ENCODE measurements at places on chromosomes 6 and 20. TPM values are rescaled to one million over a fixed set of nuclear protein-coding genes. Genes with fewer than 3 reads are reported as not detected.

The RAB44 gene
- 0.07 TPM for total RNA-seq

The TBXT gene
- not detected for total RNA-seq

The KIAA0408 gene
- 3.6 TPM for total RNA-seq

The PPP1R11 gene
- total RNA-seq, result 48.5 TPM

The GRIK2 gene
- total RNA-seq, result not detected

The PDYN gene
- total RNA-seq, result not detected

The CCM2L gene
- total RNA-seq, result not detected

The SLC22A2 gene
- not detected for total RNA-seq

The TRAPPC3L gene
- not detected for total RNA-seq

The FIG4 gene
- 20.2 TPM for total RNA-seq

The ZC2HC1B gene
- not detected for total RNA-seq

The HLA-DPA1 gene
- total RNA-seq, result 45.8 TPM

The CNR1 gene
- not detected for total RNA-seq

The MAD2L1BP gene
- 38.7 TPM for total RNA-seq

The CST3 gene
- 1.2 TPM for total RNA-seq

The CDKN1A gene
- 43.3 TPM for total RNA-seq

The COL12A1 gene
- not detected for total RNA-seq

The TPMT gene
- 3.9 TPM for total RNA-seq

The BTN1A1 gene
- total RNA-seq, result 0.16 TPM
